ENCODE measurements at places on chromosomes 3 and 15.
A peak's percentile ranks its signal among the peaks of the same experiment; 100 is the strongest.

- no peak for DNase-seq
These were observed 137.7 kb upstream of the RASGRP1 start for GRCh38 chr15:38702178-38702912.

DNA sequence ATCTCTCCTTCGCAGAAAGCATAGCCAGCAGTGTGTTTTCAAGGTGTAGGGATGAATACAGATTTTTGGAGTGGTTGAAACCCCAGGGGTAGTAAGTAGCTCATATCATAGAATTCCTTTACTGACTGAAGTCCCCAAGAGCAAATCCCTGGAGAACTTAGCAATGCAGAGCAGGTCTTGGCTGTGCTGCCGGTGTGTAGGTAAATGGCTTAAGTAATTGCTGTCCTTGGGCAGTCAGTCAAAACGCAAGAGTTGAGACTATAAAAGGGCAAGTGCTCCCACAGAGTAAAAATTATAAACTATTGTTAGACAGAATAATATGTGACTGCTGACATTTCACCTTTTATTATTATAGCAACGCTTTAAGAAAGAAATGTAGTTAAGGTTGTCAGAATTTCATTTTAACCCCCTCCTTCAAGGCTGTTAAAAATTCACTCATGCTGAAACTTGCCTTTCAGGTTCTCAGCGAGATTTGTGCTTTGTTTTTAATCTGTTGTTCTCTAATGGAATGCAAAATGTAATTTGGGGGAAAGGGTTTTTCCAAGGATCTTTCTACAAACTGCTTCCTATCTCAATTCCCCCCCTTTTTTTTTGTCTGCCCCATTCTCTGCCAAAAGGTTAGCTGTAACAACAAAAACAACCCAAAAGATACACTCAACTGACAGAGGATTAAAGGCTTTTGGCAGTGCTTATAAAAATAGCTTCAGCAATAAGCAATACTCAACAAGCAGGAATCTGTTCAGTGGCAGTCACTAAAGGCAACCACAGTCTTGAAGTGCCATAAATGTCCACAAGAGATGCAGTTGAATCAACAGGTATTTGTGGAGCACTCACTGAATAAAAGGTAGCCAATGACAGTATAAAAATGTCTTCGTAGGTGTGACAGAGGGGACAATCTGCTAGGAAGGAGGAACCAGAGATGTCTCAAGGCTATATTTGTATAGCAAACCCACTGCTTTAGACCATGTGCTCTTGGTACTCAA is 105.3 kb downstream of the THRB start:
- DNase-seq: no peak

DNA sequence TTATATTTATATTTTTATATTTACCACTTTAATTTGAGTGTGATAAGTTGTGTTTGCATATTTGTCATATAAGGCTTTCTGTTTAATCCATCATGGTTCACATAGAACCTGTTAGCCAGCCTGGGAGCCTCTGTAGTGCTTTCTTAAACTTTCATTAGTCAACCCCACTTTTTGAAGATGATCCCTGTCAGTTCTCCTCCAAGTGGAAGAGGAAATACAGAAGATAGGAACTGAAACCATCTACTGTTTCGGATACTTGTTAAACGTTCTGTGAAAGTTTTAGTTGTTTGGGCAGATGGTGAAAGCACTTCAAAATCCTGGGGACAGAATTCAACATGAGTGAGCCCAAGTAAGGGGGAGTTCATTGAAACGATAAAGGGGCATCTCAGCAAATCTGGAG is 4.6 kb upstream of the SAMMSON start:
- no peak for DNase-seq

DNA sequence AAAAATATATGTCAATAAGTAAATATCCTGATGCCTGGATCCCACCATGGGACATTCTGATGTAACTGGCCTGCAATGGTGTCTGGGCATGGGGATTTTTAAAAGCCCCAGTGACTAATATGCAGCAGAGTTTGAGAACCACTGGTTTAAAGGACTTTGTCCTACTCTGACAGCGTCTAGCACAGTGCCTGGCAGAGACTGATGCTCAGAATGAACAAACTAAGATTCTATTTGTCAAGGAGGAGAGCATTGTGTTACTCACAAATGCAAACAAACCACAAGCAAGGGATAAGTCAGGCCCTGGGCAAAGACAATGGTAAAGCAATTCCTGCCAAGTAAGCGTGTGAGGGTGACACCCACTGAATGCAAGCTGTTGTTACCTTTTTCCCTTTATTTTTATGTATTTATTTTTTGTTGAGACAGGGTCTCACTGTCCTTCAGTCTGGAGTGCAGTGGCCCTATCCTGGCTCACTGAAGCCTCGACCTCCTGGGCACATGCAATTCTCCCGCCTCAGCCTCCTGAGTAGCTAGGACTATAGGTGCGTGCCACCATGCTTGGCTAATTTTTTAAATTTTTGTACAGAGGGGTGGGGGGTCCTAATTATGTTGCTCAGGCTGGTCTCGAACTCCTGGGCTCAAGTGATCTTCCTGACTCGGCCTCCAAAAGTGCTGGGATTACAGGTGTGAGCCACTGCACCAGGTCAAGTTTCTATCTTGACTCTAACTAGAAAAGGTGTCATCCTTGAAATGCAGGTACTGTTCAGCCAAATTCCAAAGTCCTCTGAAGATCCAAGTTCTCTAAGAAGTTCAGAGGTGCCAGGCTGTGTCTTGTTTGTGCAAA is 909 bp upstream of the GPD1L start:
- no peak for DNase-seq

- no peak for DNase-seq
These were observed 72.9 kb downstream of the ANXA2 start for GRCh38 chr15:60324706-60325438.

DNA sequence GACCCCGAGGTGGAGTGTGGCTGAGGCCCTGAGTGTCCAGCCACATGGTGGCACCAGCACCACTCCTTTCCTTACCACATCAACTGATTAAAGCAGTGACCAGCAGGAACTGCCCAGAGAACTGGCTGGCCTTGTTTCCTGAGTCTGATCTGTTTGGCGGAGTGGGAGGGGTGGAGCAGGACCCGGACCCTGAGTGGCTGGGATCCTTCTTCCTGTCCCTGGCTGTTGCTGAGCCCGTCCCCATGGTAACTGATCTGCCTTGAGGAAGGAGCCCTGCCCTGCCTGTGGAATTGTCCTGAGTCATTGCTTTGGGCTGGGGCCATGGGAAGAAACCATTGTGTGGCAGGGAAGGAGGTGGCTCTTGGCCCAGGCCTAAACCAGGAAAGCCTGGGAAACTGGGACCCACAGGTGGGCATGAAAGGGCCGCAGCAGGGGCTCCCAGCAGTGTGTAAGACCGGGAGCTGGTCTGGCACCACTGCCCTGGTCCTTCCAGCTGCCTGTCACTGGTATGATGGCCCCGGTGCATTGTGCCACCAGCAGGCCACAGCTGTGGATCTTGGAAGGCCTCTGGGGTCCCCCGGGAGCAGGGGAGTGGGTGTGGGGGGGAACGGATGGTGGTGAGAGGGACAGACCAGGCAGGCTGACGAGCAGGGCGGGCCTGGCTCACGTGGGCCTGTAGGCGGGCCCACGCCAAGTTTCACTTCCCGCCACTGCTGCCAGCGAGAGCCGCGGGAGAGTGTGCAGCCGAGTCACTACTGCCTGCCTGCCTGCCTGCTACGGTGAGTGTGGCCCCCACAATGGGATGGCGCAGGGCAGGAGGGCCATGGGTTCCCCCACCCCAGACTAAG is 19.2 kb downstream of the ATRIP start:
- peak; percentile 95 for DNase-seq
